ENCODE measurements at places on chromosomes 6 and 20. TPM values are rescaled to one million over a fixed set of nuclear protein-coding genes. Genes with fewer than 3 reads are reported as not detected.

DNA sequence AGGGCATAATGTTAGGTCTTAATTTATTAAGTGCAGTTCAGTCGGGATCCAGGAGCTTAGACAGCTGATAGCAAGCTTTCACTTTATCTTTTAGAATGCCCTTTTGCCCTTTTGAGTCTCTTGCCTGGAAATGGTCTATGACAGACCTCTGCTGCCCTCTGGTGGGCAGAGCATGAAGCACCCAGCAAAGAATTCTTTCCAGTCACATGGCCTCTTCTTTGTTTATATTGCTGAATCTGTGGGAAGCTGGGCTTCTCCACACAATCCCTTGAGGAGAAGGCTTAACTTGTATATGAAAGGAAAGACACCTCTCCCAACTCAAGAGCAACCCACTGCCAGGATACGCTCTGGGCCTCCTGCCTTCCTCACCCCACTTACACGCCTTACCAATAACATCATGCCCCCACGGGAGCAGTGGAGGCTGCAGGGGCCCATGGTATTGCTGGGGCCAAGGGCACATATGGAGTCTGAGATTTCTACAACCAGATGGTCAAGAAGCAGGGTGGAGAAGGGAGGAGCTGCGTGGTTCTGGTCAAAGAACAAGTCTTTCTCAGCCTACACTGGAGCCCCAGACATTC, 20.4 kb downstream of the WFDC3 start:
- DNase-seq, result peak; percentile 71

DNA sequence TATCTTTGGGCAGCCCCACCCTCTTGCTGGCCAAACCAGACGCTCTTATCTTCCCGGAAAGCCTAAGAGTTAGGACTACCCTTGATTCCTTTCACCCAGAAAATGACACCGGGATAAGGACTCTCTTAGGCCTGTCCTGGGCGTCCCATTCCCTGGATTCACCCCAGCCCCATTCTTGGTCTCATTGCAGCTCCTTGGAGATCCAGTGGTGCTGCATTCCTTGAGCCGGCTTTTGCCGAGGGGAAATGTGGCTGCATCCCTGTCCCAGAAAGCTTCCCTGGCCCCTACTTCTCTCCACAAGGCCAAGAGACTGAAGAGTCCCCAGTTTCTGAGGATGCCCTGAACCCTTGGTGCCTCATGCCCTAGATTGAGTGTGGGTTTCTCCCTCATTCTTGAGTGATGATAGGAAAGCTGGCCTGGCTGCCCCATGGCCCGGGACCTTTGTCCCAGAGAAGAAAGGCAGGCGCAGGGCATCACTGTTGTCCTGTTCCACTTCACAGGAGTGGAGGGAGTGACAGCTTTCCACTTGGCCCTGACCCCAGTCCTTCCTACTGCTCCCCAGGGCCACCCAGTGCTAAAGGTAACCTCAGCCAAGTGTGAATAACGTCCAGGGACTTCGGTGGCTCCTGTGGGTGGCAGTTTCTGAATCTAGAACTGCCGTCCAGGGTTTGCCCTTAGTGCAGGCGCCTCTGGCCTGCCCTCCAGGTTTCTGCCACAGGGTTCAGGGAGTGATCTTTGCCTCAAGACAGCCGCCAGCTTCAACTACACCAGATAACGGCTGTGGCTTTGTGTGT, 42.7 kb upstream of the MYL9 start:
- DNase-seq, result no peak

DNA sequence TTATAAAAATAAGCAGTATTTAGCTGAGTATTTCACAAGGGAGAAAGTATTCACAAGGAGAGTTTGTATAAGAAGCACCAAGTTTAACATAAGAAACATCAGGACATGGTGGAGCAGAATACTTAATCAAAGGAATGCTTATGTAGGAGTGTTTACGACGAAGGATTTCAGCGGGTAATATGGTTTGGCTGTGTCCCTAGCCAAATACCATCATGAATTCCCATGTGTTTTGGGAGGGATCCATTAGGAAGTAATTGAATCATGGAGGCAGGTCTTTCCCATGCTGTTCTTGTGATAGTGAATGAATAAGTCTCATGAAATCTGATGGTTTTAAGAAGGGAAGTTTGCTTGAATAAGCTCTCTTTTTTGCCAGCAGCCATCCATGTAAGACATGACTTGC, 1099.1 kb upstream of the ADGRB3 start:
- DNase-seq, result no peak

DNA sequence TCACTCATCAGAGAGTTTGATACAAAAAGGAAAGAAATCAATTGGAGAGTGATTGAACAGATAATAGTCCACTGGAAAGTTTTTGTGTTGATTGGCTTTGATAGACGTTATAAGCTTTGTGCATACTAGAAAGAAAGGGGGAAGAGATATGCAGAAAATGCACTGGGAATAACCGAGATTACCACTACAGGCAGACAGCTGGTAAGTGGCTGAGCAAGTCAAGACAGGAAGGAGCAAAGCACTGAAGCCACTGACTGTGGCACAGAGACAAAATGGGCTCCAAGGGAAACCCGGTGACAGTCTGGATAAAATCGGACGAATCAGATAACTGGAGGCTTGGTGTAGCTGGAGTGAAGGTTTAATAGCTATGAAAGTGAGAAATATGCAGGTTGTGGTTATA, 209.0 kb downstream of the SIM1 start:
- DNase-seq, result no peak

DNA sequence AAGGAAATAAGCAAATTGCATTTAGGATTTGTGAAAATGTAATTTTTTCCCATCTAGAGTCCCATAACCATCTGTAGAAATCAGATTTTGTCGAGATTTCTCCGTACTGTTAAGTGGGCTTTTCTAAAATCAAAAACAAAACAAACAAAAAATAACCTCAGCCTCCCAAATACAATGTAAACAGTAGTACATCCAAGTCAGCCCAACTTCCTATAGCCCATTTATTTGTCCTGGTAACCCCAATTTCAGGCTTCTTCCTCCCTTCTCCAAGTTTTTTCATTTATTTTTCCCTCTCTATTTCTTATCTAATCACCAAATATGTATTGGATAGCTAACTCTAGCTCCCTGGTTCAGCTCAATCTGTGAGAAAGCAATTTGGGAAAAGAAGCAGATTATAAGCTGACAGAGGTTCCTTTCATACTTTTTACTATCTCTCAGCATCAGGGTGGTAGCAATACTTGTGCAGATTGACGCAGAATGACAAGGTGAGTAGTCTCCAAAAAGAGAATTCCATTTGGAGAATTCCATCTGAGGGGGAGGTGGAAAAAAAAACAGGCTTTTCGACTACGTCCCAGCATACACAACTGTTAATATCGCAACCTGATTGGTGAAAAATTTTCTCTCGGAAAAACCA, 132.6 kb upstream of the BTN3A2 start:
- no peak for DNase-seq

The MYB gene
- total RNA-seq, result under 0.01 TPM

The ECT2L gene
- not detected for total RNA-seq

The DOK5 gene
- total RNA-seq, result not detected

Data from dermis microvascular lymphatic vessel endothelial cell (primary cell).